C1 segment of cervical spinal cord (tissue), 14 donors: ENCODE measurements at places on chromosomes 7 and 10.

GRCh38 chr7:30604901-30605300, 10.2 kb downstream of the GARS1 start:
- no peak for DNase-seq

DNA sequence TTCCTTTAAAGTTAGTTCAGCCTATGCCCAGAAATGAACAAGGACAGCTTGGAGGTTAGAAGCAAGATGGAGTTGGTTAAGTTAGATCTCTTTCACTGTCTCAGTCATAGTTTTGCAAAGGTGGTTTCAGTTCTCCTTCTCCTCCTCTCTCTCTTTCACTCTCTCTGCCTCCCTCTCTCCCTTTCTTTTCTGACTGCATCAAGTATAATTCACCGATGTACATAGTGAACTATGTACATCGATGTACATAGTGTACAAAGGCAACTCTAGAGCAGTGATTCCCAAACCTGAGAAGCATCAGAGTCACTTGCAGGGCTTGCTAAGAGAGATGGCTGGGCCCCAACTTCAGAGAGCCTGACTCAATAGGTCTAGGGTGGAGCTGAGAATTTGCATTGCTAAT, 1259.7 kb downstream of the TYW1 start:
- DNase-seq, result no peak

- no peak for DNase-seq
Measured at GRCh38 chr7:124635416-124635815, 130.2 kb downstream of the GPR37 start.

DNA sequence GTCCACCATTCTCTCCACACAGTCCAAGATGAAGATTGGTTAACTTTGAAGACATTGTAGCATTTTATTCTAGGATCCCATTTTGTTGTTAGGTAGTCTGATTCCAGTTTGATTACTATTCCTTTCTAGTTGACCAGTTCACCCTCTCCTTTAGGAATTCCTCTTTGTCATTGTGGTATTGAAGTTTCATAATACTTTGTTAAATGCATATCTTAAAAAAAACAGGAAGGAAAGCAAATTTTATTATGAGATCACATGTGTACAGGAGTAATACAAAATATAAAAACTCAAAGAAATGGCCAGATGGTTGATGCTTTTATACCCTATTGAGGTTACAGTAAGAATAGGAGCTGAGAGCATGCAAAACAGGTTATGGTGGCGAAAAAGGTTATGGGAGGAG, 15.5 kb upstream of the SEMA3C start:
- no peak for DNase-seq
